ENCODE measurements at places on chromosomes 2 and 18. TPM values are rescaled to one million over a fixed set of nuclear protein-coding genes. Genes with fewer than 3 reads are reported as not detected.

- H3K36me3 ChIP-seq: no peaks in the 10 kb centered on the region
- DNase-seq: no peak
- peak overlapping the region; percentile 62 for H3K27ac ChIP-seq
- H3K4me3 ChIP-seq: no peak overlapping the region
These were observed 189.3 kb downstream of the SH3RF3 start for GRCh38 chr2:109318150-109318948.

HOXD13 gene
- total RNA-seq: not detected

DNA sequence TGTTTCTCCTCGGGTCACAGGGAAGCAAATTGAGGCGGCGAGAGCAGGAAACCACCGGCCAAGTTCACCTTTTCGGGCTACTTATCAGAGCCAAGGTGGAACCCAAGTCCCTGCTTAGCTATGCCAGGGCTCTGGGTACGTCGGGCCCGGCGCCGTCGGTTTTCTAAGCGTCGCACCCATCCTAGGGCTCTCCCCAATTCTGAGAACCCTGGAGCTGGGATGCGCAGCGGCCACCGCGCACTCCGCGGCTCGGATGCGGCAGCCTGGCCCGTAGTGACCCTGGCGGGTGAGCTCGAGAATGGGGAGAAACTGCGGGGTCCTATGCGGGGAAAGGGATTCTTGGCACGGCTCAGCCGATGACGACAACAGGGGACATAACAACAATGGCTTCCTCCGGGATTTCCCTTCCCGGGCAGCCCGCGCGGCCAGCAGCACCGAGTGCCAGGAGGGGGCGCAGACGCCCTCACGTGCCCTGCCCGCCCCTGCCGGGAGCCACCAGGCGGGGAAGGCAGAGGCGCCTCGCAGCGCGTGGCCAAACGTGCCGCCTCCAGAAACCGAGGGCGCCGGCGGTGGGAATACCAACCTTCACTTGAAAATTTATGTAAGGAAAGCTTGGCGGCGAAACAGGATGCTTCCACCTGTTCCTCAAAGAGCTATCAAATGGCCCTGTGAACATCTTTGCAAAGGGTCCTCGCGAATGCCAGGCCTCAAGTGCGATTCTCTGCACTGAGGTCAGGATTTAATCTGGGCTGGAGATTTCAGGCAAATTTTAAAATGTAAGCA, 2.1 kb upstream of the SLC30A3 start:
- H3K27me3 ChIP-seq: peaks cover 94% of the 10 kb centered on the region
- H3K36me3 ChIP-seq: no peaks in the 10 kb centered on the region
- no peak overlapping the region for H3K27ac ChIP-seq
- no peak for DNase-seq

- peaks cover 18% of the 10 kb centered on the region for H3K36me3 ChIP-seq
- no peak for DNase-seq
- no peaks in the 10 kb centered on the region for H3K4me1 ChIP-seq
- no peak overlapping the region for H3K4me3 ChIP-seq
- no peak overlapping the region for H3K27ac ChIP-seq
These were observed 141.5 kb downstream of the UBR3 start for GRCh38 chr2:169968743-169969142.

GRCh38 chr2:111160758-111161157, 40.0 kb downstream of the BCL2L11 start:
- H3K27me3 ChIP-seq: no peaks in the 10 kb centered on the region
- H3K4me3 ChIP-seq: no peak overlapping the region
- H3K27ac ChIP-seq: no peak overlapping the region
- peaks cover 73% of the 10 kb centered on the region for H3K36me3 ChIP-seq

GALNT13 gene
- total RNA-seq: 0.28 TPM

GRCh38 chr2:16738361-16739225, 73.0 kb upstream of the CYRIA start:
- no peaks in the 10 kb centered on the region for H3K4me1 ChIP-seq
- no peaks in the 10 kb centered on the region for H3K27me3 ChIP-seq
- no peak for DNase-seq
- H3K27ac ChIP-seq: no peak overlapping the region
- H3K4me3 ChIP-seq: no peak overlapping the region

GRCh38 chr2:129301431-129301913, 678.0 kb upstream of the RAB6C start:
- no peaks in the 10 kb centered on the region for H3K36me3 ChIP-seq
- no peak overlapping the region for H3K27ac ChIP-seq
- no peak for DNase-seq
- H3K4me1 ChIP-seq: no peaks in the 10 kb centered on the region
- H3K27me3 ChIP-seq: no peaks in the 10 kb centered on the region

- H3K4me1 ChIP-seq: peaks cover 2% of the 10 kb centered on the region
- H3K27ac ChIP-seq: no peak within 1 kb of the TSS
- H3K4me3 ChIP-seq: no peak within 1 kb of the TSS
- peaks cover 26% of the 10 kb centered on the region for H3K27me3 ChIP-seq
- peaks cover 3% of the 10 kb centered on the region for H3K36me3 ChIP-seq
These were observed at the start of gene CHRNG for GRCh38 chr2:232539298-232540231. TSS of gene CHRNG (plus strand) at chr2:232539692. CDS start at chr2:232539748, 56 bp downstream.

DNA sequence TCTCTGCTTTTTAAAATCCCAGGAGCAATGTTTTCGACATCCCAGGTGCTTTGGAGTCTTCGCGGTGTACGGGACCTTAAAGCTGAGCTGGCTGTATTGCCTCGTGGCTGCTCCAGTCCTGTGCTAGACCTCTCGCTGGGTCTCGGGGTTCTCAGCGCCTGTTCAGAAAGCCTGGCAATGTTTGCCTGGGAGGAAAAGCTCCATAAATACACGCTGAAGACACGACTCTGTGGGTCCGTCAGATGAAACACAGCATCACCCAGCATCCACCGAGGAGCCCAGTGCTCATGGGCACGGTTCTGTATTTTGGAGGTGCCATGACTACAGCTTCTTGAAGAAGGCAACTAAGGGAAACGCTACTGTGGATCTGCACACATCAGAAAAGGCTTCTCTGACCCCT, 21.6 kb downstream of the MBP start:
- no peak overlapping the region for H3K27ac ChIP-seq
- H3K4me1 ChIP-seq: peaks cover 16% of the 10 kb centered on the region
- no peak overlapping the region for H3K4me3 ChIP-seq

- H3K4me3 ChIP-seq: no peak overlapping the region
- H3K36me3 ChIP-seq: no peaks in the 10 kb centered on the region
- H3K27me3 ChIP-seq: no peaks in the 10 kb centered on the region
- no peaks in the 10 kb centered on the region for H3K4me1 ChIP-seq
These were observed 827.6 kb downstream of the RNF144A start for GRCh38 chr2:7744827-7745226.

GRCh38 chr2:91748902-91749301, 3057.4 kb downstream of the RPIA start:
- no peak overlapping the region for H3K27ac ChIP-seq
- no peaks in the 10 kb centered on the region for H3K27me3 ChIP-seq
- H3K4me3 ChIP-seq: no peak overlapping the region
- H3K36me3 ChIP-seq: no peaks in the 10 kb centered on the region
- no peak for DNase-seq
- no peaks in the 10 kb centered on the region for H3K4me1 ChIP-seq

ALPG gene
- 0.24 TPM for total RNA-seq

GRCh38 chr18:37361335-37362157, 204.1 kb downstream of the CELF4 start:
- no peak overlapping the region for H3K4me3 ChIP-seq
- no peak for DNase-seq
- no peaks in the 10 kb centered on the region for H3K36me3 ChIP-seq
- H3K27ac ChIP-seq: no peak overlapping the region

GRCh38 chr2:67548317-67549201, 151.4 kb downstream of the ETAA1 start:
- no peak overlapping the region for H3K27ac ChIP-seq
- H3K36me3 ChIP-seq: no peaks in the 10 kb centered on the region
- no peak overlapping the region for H3K4me3 ChIP-seq
- no peaks in the 10 kb centered on the region for H3K4me1 ChIP-seq
- no peak for DNase-seq

PLGLB1 gene
- total RNA-seq: 3.0 TPM

ARMC9 gene
- 5.7 TPM for total RNA-seq

FAM117B gene
- 5.7 TPM for total RNA-seq

DNA sequence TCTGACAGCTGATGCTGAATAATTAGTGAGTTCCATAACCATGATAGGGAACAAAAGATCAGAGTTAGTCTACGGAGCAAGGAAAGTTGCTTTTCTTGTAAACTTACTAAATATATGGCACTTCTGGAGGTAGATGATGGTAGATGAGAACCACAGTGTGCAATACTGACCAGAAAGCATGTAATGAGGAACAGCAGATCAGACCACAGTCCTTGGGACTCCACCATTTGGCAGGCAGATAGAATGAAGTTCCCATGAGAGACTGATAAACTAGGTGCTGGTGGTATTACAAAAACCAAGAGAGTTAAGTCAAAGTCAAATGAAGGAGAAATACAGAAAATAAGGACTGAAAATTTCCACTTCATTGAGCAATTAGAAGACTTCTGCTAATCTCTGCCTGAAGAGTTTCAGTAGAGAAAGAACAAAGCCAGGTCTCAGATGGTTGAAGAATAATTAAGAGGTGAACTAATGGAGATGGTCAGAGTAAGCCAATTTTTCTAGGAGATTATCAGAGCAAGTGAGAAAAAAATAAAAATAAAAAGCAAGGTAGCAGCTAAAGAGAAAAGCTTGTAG, 10.4 kb downstream of the CERKL start:
- H3K27me3 ChIP-seq: no peaks in the 10 kb centered on the region
- no peak overlapping the region for H3K4me3 ChIP-seq
- no peaks in the 10 kb centered on the region for H3K4me1 ChIP-seq

RFTN2 gene
- 1.4 TPM for total RNA-seq

KLHL41 gene
- total RNA-seq: 5.2 TPM

GRCh38 chr2:42693013-42693615, 70.8 kb downstream of the OXER1 start:
- no peak overlapping the region for H3K4me3 ChIP-seq
- peaks cover 66% of the 10 kb centered on the region for H3K36me3 ChIP-seq
- no peak for DNase-seq

RAB6C gene
- total RNA-seq: 0.05 TPM

GRCh38 chr2:118852605-118853128, 5.2 kb upstream of the EN1 start:
- H3K4me1 ChIP-seq: no peaks in the 10 kb centered on the region
- no peaks in the 10 kb centered on the region for H3K36me3 ChIP-seq
- peaks cover 100% of the 10 kb centered on the region for H3K27me3 ChIP-seq
- no peak overlapping the region for H3K27ac ChIP-seq
- H3K4me3 ChIP-seq: no peak overlapping the region

GRCh38 chr2:239169311-239170048, 231.3 kb downstream of the HDAC4 start:
- H3K27me3 ChIP-seq: no peaks in the 10 kb centered on the region
- H3K36me3 ChIP-seq: peaks cover 71% of the 10 kb centered on the region
- H3K4me3 ChIP-seq: no peak overlapping the region
- peaks cover 11% of the 10 kb centered on the region for H3K4me1 ChIP-seq
- no peak for DNase-seq

GRCh38 chr2:2188344-2188920, 142.6 kb downstream of the MYT1L start:
- H3K4me1 ChIP-seq: no peaks in the 10 kb centered on the region
- DNase-seq: no peak
- H3K4me3 ChIP-seq: no peak overlapping the region
- no peak overlapping the region for H3K27ac ChIP-seq
- H3K36me3 ChIP-seq: no peaks in the 10 kb centered on the region

DNA sequence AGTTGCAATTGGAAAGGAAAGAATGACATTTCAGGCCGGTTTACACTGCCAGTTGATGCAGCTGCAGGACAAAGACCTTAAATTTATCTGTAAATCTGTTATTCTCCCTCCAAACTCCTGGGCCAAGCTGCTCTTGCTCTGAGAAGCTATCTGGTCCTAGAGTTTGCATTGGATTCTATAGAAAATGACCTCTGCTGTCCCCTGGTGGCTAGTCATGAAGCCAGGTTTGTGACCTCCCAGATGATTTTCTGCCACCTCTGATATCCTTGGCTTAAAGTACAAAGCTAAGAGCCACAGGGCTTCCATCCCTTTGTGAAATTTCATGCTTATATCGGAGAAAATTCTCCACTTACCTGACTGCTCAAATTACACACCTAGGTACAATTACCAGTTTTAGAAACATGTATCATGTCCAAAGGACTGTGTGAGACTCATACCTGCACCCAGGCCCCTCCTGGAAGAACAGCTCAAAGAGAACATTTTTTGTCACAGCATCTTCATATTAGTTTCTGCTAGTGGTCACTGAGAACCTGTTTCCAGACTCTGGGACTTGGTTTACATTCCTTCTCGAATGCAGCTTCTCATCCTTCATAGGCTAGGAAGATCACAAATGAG, 28.9 kb upstream of the IER3IP1 start:
- H3K4me3 ChIP-seq: no peak overlapping the region
- H3K36me3 ChIP-seq: no peaks in the 10 kb centered on the region
- H3K4me1 ChIP-seq: no peaks in the 10 kb centered on the region
- no peaks in the 10 kb centered on the region for H3K27me3 ChIP-seq
- peak; percentile 36 for DNase-seq

POTEJ gene
- 0.09 TPM for total RNA-seq

DNA sequence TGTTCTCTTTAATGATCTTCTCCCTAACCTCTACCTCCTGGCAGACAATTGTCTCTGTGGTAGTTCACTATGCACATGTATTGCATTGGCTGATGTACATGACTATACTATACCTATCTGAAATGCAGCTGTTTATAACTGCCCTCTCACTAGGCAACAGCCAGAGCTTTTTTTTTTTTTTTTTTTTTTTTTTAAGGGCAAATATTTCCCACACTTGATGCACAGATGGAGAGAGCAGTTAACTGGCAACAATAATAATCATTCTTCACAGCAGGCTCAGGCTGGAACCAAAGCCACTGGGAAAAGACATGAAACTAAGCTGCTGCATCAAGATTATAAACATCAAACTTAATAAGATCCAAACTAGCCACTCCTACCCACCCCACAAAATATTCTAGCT, 707.7 kb downstream of the LRP1B start:
- H3K27me3 ChIP-seq: no peaks in the 10 kb centered on the region
- H3K4me3 ChIP-seq: no peak overlapping the region
- H3K4me1 ChIP-seq: no peaks in the 10 kb centered on the region

TTN gene
- 5.4 TPM for total RNA-seq

DNA sequence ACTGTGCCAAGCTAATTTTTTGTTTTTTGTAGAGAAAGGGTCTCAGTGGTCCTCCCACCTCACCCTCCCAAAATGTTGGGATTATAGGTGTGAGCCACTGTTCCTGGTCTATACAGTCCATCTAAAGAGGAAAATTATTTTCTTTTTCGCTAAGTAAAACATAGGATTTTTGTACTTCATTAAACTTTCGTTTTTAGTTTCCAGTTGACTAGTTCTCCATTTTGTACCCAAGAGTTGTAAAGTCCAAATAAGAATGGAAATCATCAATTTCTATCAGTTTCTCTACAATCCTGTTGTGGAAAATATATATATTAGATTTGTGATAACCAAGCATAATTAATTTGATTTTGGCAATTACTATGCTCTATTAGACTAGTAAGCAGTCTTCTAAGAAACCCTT, 156.4 kb downstream of the BABAM2 start:
- no peak overlapping the region for H3K27ac ChIP-seq
- H3K27me3 ChIP-seq: no peaks in the 10 kb centered on the region
- H3K4me1 ChIP-seq: no peaks in the 10 kb centered on the region

FAM168B gene
- total RNA-seq: 31.4 TPM

DNA sequence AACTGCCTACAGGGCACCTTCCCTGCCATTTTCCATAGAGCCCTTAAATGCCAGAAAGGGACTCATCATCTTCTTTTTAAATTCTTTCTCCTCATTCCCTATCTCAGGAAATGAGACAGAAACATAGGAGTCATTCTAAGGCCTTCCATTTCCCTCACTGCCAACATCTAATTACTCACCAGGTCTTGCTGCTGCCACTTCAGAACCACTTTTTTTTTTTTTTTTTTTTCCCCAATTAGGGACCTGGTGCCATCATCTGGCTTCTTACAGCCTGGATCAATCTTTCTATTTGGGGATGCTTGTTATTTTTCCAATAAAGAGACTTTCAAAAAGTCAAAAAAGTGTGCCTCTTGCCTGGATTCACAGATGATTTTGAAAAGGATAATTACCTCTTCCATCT, 373.4 kb downstream of the LPIN1 start:
- no peak overlapping the region for H3K27ac ChIP-seq
- DNase-seq: no peak
- peaks cover 5% of the 10 kb centered on the region for H3K4me1 ChIP-seq
- no peak overlapping the region for H3K4me3 ChIP-seq

Data from thymus (tissue), 14 donors.